ENCODE measurements at places on chromosomes 11 and 22. TPM values are rescaled to one million over a fixed set of nuclear protein-coding genes. Genes with fewer than 3 reads are reported as not detected.

The BTG4 gene
- not detected for total RNA-seq

The MPZL2 gene
- total RNA-seq: 148 TPM

The KCNK4 gene
- total RNA-seq: not detected

The BATF2 gene
- 1.1 TPM for total RNA-seq

The UPK3A gene
- not detected for total RNA-seq

The SNRPD3 gene
- 242 TPM for total RNA-seq

The TRIM5 gene
- 77.9 TPM for total RNA-seq

The SPDYC gene
- not detected for total RNA-seq

The GVQW3 gene
- 0.79 TPM for total RNA-seq

The MS4A1 gene
- total RNA-seq: not detected

The FEN1 gene
- 66.1 TPM for total RNA-seq

The MCAT gene
- total RNA-seq: 16.2 TPM

The OR8G5 gene
- not detected for total RNA-seq

The PGA5 gene
- not detected for total RNA-seq

The RAB38 gene
- 10.9 TPM for total RNA-seq

The BTBD18 gene
- total RNA-seq: not detected

The NEFH gene
- total RNA-seq: 3.8 TPM
